Brain microvascular endothelial cell (primary cell): ENCODE measurements at places on chromosomes 5 and 9.
A peak's percentile ranks its signal among the peaks of the same experiment; 100 is the strongest.

GRCh38 chr5:3251784-3252183 lies 343.8 kb upstream of the IRX1 start:
- DNase-seq, result no peak

- no peak for DNase-seq
Observed at GRCh38 chr5:148928141-148928540, 101.7 kb downstream of the ADRB2 start.

- DNase-seq, result no peak
Observed at GRCh38 chr5:160640406-160640805, 211.6 kb downstream of the ATP10B start.

GRCh38 chr9:125782718-125783117 lies 35.5 kb downstream of the PBX3 start:
- no peak for DNase-seq

- DNase-seq, result no peak
Observed at GRCh38 chr5:4630031-4630430, 510.1 kb upstream of the ADAMTS16 start.

DNA sequence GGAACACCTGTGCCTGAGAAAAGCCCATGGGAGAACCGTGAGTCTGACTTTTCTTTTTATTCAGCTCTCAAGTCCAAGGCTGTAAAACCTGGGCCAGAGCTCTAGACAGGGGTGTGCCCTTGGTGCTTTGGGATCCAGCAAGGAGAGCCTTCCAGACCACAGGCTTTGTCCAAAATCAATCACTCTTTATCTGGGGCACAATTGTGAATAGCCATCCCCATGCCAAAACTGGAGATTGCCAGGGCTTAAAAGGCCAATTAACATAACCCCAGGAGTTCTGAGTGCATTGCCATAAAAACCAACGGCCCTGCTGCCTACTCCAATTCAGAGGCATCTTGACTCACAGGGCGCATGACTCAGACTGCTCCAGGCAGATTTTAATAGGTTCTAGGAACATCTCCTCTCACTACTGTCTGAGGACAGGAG lies 391.8 kb downstream of the ARHGEF28 start:
- peak; percentile 56 for DNase-seq
